ENCODE measurements at places on chromosomes 2 and 18.

DNA sequence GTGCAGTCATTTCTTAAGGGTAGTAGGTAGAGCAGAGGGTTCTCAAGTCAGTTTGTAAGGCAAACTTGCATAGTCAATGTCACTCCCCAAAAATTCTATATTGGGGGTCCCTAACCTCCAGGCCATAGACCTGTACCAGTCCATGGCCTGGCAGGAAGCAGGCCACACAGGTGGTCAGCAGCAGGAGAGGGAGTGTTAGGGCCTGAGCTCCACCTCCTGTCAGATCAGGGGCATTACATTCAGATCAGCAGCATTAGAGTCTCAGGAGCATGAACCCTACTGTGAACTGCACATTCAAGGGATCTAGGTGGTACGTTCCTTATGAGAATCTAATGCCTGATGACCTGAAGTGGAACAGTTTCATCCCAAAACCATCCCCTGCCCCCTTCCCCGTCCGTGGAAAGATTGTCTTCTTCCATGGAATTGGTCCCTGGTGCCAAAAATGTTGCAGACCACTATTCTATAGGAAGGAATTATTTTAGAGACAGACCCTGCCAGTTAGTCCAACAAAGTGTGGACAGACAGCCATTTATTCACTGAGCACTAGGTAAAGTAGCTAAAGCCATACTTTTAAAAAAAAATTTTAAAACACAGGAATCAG is 6.7 kb downstream of the COA5 start:
- DNase-seq: no peak

- DNase-seq: no peak
These were observed 7.2 kb upstream of the CCDC74A start for GRCh38 chr2:131520526-131520925.

DNA sequence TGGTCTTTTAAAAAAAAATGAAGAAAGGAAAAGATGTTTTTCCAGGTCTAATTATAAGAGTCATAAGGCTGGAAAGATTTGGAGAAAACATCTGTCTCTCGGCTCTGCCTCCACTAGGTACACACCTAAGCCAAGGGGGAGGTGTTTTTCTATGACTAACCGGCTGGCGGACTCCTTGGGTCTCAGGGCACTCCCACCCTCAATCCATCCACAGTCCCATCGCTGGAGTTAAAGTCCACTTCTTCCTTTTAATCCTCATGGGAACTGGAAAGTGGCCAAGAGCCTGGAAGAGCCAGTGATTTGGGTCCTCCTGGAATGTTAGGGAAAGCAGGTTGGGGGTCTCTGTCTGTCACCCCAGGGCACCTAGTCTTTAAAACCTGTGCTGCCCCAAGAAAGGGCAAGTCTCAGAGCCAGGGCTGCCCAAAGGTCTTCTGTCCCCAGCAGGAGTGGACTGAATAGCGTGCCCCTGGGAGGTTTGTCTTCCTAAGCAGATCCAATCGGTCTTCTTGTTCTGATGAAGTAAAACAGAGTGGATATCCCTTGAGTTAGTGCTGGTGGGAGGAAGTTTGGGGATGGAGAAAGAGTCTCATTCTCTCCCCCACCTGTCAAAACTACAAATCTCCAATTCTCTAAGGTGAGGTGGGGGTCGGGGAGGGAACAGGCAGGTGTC is 66.4 kb downstream of the MCFD2 start:
- DNase-seq: no peak

DNA sequence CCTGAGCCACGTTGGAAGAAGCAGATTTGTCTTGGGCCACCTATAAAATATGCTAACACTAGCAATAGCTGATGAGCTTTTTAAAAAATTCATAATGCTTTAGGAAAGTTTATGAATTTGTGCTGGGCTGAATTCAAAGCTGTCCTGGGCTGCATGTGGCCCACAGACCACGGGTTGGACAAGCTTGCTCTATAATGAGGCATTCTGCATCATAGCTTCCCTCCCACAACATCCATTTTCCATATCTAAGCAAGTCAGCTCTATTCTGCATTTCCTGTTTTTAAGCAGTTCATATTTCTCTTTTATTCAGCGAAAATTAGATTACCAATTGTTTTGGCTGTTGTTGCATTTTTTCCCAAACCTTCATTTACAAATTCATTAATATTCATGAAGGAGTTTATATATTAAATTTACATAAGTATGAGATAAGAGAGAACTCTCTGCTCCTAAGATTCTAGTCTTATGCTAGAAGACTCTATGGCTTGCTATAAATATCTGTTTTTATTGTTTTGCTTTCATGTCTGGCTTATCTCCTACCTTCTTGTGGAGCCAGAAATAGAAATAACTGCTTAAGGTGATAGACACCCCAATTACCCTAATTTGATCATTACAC is 114.5 kb upstream of the HNRNPA3 start:
- DNase-seq: no peak

DNA sequence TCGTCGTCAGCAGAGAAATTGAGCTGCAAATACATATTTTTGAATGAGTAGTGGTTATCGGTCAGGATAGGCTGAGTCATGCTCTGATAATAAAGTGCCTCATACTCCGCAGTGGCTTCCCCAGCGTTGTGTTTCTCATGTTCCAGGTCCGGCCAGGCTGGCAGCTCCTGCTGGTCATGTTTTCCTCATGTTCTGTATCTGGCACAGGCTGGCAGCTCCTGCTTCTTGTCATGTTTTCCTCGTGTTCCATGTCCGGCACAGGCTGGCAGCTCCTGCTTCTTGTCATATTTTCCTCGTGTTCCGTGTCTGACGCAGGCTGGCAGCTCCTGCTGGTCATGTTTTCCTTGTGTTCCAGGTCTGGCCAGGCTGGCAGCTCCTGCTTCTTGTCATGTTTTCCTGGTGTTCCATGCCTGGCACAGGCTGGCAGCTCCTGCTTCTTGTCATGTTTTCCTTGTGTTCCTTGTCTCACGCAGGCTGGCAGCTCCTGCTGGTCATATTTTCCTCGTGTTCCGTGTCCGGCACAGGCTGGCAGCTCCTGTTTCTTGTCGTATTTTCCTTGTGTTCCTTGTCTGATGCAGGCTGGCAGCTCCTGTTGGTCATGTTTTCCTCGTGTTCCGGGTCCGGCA is 148.9 kb downstream of the ATP9B start:
- DNase-seq: no peak

DNA sequence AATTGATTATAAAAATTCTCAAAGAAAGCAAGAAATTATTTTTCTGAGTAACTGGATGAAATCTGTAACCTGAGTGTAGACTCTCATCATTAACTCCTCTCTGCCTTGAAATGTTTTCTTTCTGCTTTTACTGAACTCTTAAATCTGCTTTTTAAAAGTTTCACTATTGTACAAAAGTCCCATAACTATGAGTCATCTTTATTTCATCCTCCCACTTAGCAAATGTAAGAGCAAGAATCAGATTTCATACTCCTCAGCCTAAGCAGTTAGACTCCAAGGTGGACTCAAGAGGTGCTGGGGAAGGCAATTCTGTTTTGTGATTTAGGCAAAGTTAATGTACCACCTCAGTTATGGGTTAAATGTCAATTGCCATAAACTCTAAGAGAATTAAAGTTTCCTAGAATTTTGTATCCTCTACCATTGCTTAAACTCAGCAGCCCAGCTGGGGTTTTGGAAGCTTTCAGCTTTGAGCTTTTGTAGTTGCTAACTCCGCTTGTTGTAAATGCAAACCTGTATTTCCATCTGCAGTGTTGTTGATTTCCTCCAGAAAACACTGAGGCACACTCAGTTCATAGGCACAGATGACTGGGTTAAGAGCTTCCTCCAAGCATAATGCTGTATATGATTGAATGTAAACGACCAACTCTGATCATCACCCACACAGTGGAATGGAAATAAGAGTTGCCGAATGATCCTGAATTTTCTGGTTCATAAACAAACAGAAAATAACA is 268.8 kb downstream of the ARHGAP15 start:
- no peak for DNase-seq

DNA sequence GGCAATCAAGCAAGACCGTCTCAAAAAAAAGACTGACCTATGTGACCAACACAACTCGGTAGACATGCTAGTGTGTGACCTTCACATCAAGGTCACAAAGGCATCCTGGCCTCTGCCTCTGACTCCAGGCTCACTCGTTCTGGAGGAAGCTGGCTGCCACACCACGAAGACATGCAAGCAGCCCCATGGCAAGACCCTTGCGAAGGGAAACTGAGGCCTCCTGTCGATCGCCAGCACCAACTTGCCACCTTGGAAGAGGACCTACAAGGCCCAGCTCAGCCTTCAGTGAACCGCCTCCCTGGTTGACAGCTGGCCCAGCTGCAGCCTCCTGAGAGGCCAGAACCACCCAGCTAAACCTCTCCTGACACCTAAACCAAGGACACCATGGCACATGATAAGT is 79.3 kb upstream of the ASAP2 start:
- DNase-seq: no peak

GRCh38 chr18:44924785-44925499 is 244.3 kb downstream of the SETBP1 start:
- DNase-seq: no peak

DNA sequence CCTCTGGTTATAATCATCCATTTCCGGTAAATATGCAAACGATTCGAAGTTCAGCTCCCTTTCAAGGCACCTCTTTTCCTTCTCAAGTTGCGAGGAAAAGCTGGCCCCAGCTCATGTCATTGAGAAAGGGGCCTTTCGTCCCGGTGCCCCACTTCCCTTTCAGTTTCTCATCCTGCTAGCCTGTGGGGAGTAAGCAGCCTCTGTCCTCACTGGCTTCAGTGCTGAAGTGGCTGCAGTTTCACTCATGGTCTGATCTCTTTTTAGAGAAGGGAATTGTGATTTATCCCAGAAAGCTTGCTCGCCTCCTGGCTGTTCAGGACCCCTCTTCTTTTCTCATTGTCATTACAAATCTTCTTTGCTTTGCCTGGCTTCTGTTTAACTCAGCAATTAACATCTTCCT is 207.5 kb downstream of the NR4A2 start:
- DNase-seq: no peak

DNA sequence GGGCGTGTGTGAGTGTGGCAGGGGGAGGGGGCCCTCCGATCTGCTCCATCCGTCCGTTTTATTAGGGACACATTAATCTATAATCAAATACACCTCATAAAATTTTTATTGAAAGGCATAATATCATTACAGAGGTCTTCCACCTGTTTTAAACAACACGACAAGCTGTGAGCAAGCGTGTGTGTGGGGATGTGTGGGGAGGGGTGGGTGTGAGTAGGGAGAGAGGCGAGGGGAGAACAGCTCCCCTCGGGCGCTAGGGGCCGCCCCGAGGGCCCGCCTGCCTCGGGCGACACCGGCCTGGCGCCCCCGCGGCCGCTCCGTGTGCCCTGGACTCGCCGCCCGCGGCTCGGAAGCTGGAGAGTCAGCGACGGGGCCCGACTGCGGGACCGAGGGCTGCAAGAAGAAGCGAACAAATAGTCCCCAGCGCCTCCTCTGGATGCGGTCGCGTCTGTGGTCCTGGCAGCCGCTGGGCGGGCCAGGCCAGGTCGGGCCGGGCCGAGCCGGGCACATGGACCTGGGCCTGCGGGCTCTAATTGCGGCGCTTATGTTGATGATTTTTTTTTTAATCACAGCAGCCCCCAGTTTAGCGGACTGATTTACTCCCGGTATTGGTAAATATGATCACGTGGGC is 352 bp upstream of the HOXD9 start:
- no peak for DNase-seq

DNA sequence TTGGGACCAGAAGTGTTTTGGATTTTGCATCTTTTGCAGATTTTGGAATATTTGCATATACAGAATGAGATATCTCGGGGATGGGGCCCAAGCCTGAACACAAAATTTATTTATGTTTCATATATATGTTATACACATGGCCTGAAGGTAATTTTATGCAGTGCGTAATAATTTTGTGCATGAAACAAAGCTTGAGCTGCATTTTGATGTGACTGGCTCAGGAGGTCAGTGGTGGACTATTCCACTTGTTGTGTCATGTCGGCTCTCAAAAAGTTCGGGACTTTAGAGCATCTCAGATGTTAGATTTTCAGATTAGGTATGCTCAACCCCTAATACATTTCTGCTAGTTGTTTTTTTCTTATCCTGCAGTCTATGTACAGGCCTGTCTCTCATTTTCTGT is 145.4 kb downstream of the FAM210A start:
- DNase-seq: no peak

DNA sequence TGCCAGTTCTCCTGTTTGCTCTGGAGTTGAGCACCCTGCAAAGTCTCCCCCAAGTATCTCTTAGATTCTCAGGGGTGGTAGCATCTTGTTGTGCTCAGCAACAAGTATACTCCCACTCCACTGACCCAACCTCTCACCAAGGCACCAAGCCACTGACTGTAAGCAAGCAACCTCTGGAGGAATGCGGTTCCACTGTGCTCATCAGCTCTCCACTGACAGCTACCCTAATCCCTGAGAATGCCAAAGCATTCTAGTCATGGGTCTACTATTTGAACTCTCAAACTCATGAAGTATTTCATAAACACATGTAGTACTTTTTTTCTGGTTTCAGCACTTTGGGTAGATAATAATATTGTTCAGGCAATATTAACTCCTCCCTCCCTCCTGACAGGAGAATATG is 170.0 kb downstream of the EPHA4 start:
- no peak for DNase-seq

DNA sequence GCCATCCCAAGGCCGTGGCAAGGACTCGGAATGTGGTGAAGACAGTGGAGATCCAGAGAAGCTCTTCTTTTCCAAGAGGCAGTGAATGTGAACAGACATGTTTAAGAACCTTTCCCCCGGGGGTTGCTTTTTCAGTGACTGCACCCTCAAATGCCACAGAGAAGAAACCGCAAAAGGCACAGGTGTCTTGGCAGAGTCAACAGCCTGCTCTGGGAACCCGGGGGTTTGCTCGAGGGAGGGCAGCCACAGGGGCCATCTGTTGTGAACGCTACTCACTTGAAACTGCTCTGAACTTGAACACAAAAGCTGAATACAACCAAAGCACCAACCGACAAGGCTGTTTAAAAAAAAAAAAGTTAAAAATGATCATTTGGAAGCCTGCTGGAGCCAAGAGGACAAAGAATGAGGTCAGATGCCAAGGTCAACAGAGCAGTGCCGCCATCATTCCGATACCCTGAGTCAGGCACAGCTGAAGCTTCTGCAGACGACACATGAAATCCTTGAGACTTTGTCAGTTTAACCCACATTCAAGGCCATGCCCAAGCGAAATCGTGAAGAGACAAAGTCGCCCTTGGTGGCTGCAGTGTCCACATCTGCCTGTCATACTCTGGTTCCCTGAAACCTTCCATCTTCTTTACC is 47.4 kb downstream of the PSMG2 start:
- no peak for DNase-seq

DNA sequence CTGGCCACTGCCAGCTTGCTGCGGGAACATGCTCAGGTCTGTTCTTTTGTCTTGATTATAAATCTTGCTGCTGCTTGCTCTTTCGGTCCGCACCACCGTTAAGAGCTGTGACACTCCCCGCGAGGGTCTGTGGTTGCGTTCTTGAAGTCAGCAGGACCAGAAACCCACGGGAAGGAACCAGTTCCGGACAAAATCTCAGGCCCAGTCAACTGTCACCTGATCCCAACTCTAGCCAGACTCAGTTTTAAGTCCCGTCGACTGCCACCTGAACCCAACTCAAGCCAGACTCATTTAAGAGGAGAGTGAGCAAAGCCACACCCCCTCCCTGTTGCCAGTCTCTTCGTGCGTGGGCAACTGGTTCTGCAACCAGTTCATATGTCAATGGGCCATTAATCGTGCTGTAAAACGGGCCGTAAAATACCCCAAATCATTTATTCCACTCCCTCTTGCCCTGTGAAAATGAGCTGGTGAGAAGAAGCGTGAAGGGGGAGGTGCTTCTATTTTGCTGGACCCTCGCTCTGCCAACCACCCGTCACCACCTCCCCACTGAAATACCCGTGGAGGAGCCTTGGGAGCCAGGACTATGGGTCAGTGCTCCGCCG is 224.3 kb downstream of the NDUFA10 start:
- DNase-seq: no peak

All from activated CD8-positive, alpha-beta memory T cell treated with anti-CD3 and anti-CD28 coated beads, Interleukin-2, amount 50 U/mL, for 4 hours (primary cell).